ENCODE measurements at places on chromosomes 5 and 9. TPM values are rescaled to one million over a fixed set of nuclear protein-coding genes. Genes with fewer than 3 reads are reported as not detected.

GRCh38 chr5:177086654-177087397, at the start of gene FGFR4:
Gene FGFR4, plus strand, starts transcription at chr5:177086915. Its CDS starts 2,688 bp downstream, at chr5:177089603.
- H3K27me3 ChIP-seq: peaks cover 10% of the 10 kb centered on the region
- H3K4me3 ChIP-seq: peak within 1 kb of the TSS; percentile 16
- no peak for DNase-seq
- no peak within 1 kb of the TSS for H3K27ac ChIP-seq

DNA sequence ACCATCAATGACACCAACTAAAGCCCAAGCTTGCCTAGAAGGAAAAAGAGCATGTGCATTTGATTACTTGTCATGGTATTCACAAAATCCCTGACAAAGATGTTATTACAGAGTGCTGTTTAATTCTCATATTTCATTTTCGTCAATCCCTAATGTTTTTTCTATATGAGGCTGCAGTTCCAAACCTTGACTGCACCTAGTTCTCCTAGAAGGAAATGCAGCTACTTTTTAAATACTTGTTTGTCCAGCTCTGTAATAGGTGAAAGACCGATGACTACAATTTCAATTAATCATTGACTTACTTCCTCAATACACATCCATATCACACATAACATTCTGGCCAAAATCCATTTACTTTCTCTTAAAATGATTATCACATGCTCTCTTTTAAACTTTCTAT, 28.1 kb downstream of the CEMIP2 start:
- peaks cover 78% of the 10 kb centered on the region for H3K36me3 ChIP-seq
- no peak for DNase-seq
- no peaks in the 10 kb centered on the region for H3K27me3 ChIP-seq
- H3K4me3 ChIP-seq: no peak overlapping the region
- H3K27ac ChIP-seq: no peak overlapping the region
- H3K4me1 ChIP-seq: no peaks in the 10 kb centered on the region

Gene LCN10
- 1.1 TPM for total RNA-seq

DNA sequence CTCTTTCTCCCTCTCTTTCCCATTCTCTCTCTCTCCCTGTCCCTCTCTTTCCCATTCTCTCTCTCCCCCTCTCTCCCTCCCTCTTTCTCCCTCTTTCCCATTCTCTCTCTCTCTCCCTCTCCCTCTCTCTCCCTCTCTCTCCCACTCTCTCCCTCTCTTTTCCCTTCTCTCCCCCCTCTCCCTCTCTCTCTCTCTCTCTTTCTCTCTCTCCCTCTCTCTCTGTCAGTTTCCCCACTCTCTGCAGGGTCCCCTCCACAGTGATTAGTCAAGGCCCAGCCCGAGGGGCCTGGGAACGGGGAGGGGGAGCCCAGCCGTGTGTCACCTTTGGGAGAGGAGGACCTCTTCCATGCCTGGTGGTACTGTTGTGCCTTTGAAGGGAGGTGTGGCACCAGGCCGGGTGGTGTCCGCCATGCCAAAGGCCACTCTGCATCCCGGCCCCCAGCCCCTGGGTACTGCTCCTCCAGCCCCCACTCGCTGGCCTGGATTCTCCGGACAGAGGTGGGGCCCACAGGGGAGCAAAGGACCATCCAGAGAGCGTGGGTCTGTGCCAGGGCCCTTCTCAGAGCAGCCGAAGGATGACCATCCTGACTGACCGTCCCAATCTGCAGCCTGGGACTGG, 25.4 kb downstream of the KCNT1 start:
- no peak overlapping the region for H3K27ac ChIP-seq
- no peaks in the 10 kb centered on the region for H3K4me1 ChIP-seq
- peaks cover 9% of the 10 kb centered on the region for H3K27me3 ChIP-seq
- DNase-seq: no peak
- no peak overlapping the region for H3K4me3 ChIP-seq

Gene PCDH1
- 15.7 TPM for total RNA-seq

GRCh38 chr5:148913985-148914431, 87.6 kb downstream of the ADRB2 start:
- no peak for DNase-seq
- no peak overlapping the region for H3K4me3 ChIP-seq
- H3K4me1 ChIP-seq: peaks cover 10% of the 10 kb centered on the region
- H3K27ac ChIP-seq: no peak overlapping the region
- H3K27me3 ChIP-seq: no peaks in the 10 kb centered on the region

DNA sequence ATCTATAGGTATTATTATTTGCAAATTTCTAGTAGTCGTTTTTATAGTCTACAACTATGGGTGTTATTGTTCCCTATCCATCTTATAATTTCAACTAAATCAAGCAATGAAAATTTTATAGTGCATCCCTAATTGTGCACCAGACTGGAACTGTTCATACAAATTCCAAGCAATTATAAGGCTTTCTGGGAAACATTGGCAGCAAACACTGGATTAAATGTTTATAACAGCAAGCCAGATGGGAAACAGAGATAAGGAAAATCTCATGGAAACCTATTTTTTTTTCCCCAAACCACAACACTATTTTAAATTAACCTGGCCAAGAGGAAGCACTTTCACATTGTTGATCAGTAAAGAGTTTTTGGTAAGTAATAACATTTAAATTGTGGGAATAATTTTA, 524.3 kb downstream of the RASEF start:
- no peaks in the 10 kb centered on the region for H3K36me3 ChIP-seq
- DNase-seq: no peak
- peaks cover 7% of the 10 kb centered on the region for H3K4me1 ChIP-seq
- no peak overlapping the region for H3K4me3 ChIP-seq
- no peaks in the 10 kb centered on the region for H3K27me3 ChIP-seq

DNA sequence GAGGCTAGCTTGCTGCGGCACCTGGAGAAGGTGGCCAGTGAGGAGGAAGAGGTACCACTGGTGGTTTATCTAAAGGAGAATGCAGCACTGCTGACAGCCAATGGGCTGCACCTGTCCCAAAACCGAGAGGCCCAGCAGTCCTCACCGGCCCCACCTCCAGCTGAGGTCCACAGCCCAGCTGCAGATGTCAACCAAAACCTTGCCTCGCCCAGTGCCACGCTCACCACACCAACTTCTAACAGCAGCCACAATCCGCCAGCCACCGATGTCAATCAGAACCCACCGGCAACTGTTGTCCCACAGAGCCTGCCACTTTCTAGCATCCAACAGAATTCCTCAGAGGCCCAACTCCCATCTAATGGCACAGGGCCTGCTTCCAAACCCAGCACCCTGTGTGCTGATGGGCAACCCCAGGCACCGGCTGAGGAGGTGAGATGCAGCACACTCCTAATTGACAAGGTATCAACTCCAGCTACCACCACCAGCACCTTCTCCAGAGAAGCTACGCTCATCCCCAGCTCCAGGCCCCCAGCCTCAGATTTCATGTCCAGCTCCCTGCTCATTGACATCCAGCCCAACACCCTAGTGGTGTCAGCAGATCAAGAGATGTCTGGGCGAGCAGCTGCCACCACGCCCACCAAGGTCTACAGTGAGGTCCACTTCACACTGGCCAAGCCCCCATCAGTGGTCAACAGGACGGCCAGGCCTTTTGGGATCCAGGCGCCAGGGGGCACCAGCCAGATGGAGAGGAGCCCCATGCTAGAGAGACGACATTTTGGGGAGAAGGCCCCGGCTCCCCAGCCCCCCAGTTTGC, 8.0 kb downstream of the SYNPO start:
- H3K4me1 ChIP-seq: peaks cover 84% of the 10 kb centered on the region
- H3K27me3 ChIP-seq: no peaks in the 10 kb centered on the region
- H3K36me3 ChIP-seq: peaks cover 5% of the 10 kb centered on the region
- H3K4me3 ChIP-seq: no peak overlapping the region
- H3K27ac ChIP-seq: peak overlapping the region; percentile 97
- DNase-seq: peak; percentile 47

DNA sequence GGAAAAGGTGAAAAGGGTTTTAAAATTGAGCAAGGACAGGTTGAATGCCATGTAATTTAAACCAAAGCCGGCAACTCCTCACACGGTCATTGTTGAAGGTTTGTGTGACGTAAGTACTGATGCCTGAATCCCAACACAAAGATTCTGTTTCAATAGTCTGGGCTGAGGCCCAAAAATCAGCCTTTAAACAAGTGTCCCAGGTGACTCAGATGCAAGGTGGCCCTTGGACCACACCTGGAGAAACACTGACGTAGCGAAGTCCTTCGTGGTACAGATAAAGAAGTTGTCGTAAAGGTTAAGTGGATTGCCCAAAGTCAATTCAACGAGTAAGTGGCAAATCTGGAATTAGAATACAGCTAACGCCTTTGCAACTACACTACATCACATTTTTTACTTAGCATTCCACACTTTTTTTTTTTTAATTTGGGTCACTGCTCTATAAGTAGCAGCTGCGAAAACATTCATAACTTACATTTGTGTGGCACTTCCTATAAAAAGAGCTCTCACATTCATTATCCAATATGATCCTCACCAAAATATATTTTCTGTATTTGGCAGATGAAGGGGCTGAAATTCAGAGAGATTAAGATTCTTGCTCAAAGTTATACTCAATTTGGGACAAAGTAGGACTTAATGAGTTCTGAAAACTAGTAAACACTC, 111.3 kb downstream of the LPAR1 start:
- no peaks in the 10 kb centered on the region for H3K4me1 ChIP-seq
- no peak overlapping the region for H3K4me3 ChIP-seq
- H3K27ac ChIP-seq: no peak overlapping the region
- H3K27me3 ChIP-seq: no peaks in the 10 kb centered on the region
- H3K36me3 ChIP-seq: no peaks in the 10 kb centered on the region

Gene SH3TC2
- 9.5 TPM for total RNA-seq

DNA sequence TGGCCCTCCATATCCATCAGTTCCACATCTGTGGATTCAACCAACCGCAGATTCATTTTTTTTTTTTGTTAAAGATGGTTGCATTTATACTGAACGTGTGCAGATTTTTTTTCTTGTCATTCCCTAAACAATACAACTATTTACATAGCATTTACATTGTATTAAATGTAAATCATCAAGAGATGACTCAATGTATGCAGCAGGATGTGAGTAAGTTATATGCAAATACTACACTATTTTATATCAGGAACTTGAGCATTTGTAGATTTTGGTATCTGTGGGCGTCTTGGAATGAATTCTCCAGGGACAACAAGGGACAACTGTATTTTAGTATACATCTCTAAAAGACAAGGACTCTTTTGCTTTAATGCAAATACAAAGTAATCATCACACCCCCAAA, 299.2 kb upstream of the ZNF608 start:
- H3K36me3 ChIP-seq: no peaks in the 10 kb centered on the region
- DNase-seq: no peak

Gene PLAC8L1
- not detected for total RNA-seq

DNA sequence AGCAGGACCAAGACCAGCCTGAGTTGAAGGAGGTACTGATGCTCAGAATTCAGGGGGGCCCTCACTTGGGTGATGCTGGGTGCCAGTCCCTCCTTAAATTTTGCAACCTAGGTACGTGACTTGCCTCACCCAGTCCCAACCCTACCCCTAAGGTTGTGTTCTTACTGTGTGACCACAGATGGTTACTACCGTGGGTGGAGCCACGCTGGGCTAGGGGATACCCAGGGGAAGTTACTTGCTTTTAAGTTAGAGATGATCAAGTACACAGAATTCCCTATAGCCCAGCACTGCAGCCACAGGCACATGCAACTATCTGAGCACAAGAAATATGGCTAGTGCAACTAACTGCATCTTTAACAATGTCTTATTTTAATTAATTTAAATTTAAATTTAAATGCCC, 32.9 kb downstream of the NXNL2 start:
- no peak for DNase-seq
- no peaks in the 10 kb centered on the region for H3K4me1 ChIP-seq
- no peaks in the 10 kb centered on the region for H3K36me3 ChIP-seq
- H3K4me3 ChIP-seq: no peak overlapping the region
- H3K27ac ChIP-seq: no peak overlapping the region
- H3K27me3 ChIP-seq: no peaks in the 10 kb centered on the region

Gene ANKRD31
- not detected for total RNA-seq

DNA sequence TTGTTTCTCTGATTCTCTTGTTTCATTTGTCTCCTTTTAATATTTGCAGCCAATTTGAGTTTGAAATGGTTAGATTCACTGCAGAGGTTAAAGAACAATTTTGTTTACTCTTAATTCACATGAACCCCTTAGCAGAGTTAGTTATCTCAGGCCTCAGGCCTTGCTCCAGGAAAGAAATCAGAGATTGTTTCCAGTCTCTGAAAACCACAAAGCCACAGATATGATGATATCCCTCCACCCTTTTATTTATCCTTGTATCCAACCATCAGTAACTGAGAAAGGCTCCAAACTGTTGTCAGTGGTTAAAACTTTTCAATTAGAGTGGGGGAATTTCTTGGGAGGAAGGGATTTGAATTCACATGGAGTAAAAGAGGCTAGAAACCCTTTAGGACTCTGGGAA, 406.0 kb upstream of the DMAC1 start:
- H3K27ac ChIP-seq: no peak overlapping the region
- H3K36me3 ChIP-seq: no peaks in the 10 kb centered on the region
- DNase-seq: no peak
- H3K4me3 ChIP-seq: no peak overlapping the region
- no peaks in the 10 kb centered on the region for H3K4me1 ChIP-seq

DNA sequence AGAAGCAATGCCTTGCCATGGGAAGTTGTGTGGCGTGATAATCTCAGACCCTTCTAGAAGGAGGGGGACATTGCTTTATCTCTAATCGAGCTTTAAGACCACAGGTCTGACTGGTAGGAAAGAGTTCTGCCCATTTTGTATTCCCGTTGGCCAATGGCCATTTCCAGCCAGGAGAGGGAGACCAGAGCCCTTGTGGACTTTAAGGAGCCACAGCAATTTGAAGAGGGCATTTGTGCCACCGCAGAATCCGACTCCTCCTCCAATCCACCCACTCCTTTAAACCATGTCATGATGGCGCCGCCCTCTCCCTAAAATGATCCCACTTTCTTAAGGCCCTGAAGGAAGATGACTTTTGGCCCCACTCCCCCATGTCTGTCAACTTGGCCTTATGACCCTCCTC, 560.5 kb upstream of the ADAMTS16 start:
- no peak overlapping the region for H3K27ac ChIP-seq
- no peak overlapping the region for H3K4me3 ChIP-seq
- H3K27me3 ChIP-seq: no peaks in the 10 kb centered on the region
- DNase-seq: no peak

- DNase-seq: no peak
- H3K27ac ChIP-seq: no peak overlapping the region
- H3K36me3 ChIP-seq: no peaks in the 10 kb centered on the region
- no peaks in the 10 kb centered on the region for H3K27me3 ChIP-seq
- no peaks in the 10 kb centered on the region for H3K4me1 ChIP-seq
- no peak overlapping the region for H3K4me3 ChIP-seq
Observed at GRCh38 chr9:38435521-38435920, 11.3 kb upstream of the IGFBPL1 start.

GRCh38 chr5:82045554-82046275, 73.9 kb downstream of the ATG10 start:
- H3K27ac ChIP-seq: no peak overlapping the region
- peaks cover 7% of the 10 kb centered on the region for H3K4me1 ChIP-seq
- DNase-seq: no peak
- H3K36me3 ChIP-seq: no peaks in the 10 kb centered on the region
- no peak overlapping the region for H3K4me3 ChIP-seq

Gene IL4
- not detected for total RNA-seq

GRCh38 chr5:174376056-174376455, 330.6 kb downstream of the NSG2 start:
- H3K4me3 ChIP-seq: no peak overlapping the region
- no peaks in the 10 kb centered on the region for H3K4me1 ChIP-seq
- DNase-seq: no peak
- H3K27ac ChIP-seq: no peak overlapping the region
- H3K36me3 ChIP-seq: no peaks in the 10 kb centered on the region

Gene CCL27
- not detected for total RNA-seq

- no peak overlapping the region for H3K27ac ChIP-seq
- no peaks in the 10 kb centered on the region for H3K36me3 ChIP-seq
- H3K27me3 ChIP-seq: no peaks in the 10 kb centered on the region
- DNase-seq: no peak
Observed at GRCh38 chr9:111853450-111853827, 43.2 kb upstream of the UGCG start.

- H3K4me1 ChIP-seq: no peaks in the 10 kb centered on the region
- no peaks in the 10 kb centered on the region for H3K27me3 ChIP-seq
- H3K4me3 ChIP-seq: no peak overlapping the region
Observed at GRCh38 chr9:93427655-93428379, 23.7 kb upstream of the FAM120A start.

Gene HBEGF
- 23.6 TPM for total RNA-seq
